ENCODE measurements at places on chromosomes 6 and 20.

GRCh38 chr6:3381233-3381921 is 75.5 kb downstream of the SLC22A23 start:
- no peak for DNase-seq

DNA sequence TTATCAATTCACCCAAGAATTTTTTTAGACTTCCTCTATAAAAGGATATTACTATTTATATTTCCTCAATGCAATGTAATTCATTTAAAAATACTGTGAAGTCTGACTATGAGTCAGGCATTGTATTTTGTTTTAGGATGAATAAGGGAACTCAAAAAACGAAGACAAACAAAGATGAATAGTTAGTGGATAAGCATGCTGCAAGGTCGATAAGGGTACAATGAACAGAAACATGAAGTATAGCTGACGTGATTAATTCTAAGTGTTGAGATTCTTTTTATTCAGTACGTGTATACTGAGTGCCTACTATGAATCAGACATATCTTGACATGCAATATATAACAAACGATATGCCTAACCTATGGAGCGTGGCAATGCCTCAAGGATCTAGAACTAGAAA is 105.4 kb downstream of the PDE10A start:
- no peak for DNase-seq

DNA sequence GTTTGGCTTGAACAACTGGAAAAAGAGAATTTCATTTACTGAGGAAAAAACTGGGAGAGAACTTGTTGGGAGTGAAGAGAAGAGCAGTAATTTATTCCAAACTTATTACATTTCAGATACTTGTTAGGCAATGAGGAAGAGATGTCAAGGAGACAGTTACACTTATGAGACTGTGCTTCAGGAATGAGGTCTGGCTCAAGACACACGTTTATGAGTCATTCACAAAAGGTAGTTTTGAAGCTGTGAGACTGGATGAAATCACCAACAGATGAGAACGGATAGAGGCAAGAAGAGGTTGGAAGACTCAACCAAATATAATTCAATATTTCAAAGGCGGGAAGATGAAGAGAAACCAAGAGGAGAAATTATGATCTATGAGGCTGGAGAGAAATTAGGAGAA is 70.6 kb upstream of the DEFB112 start:
- no peak for DNase-seq

GRCh38 chr20:34680586-34681175 is 3.8 kb upstream of the PIGU start:
- no peak for DNase-seq

- no peak for DNase-seq
Measured at GRCh38 chr20:45432294-45432693, 16.4 kb downstream of the PIGT start.

DNA sequence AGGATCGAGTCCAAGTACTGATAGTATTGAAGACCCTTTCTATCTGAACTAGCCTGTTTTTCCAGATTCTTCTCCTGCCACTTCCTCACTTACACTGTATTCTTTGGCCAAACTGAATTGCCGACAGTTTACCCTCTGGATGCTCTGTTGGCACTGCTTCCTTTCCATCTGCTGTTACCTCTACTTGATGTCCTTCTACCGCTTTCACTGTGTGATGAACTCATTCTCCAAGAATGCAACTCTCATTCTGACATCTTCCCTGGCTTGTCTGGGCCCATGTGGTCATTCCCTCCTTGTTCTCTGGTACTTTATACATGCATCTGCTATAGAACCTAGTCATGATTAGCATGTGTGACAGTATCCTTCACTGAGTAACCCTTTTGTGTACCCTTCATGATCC is 16.3 kb downstream of the RPRD1B start:
- DNase-seq = no peak

- DNase-seq = no peak
Measured at GRCh38 chr6:126027601-126028000, 41.3 kb downstream of the TRMT11 start.

- no peak for DNase-seq
Measured at GRCh38 chr6:32937230-32937633, 3.6 kb downstream of the HLA-DMB start.

DNA sequence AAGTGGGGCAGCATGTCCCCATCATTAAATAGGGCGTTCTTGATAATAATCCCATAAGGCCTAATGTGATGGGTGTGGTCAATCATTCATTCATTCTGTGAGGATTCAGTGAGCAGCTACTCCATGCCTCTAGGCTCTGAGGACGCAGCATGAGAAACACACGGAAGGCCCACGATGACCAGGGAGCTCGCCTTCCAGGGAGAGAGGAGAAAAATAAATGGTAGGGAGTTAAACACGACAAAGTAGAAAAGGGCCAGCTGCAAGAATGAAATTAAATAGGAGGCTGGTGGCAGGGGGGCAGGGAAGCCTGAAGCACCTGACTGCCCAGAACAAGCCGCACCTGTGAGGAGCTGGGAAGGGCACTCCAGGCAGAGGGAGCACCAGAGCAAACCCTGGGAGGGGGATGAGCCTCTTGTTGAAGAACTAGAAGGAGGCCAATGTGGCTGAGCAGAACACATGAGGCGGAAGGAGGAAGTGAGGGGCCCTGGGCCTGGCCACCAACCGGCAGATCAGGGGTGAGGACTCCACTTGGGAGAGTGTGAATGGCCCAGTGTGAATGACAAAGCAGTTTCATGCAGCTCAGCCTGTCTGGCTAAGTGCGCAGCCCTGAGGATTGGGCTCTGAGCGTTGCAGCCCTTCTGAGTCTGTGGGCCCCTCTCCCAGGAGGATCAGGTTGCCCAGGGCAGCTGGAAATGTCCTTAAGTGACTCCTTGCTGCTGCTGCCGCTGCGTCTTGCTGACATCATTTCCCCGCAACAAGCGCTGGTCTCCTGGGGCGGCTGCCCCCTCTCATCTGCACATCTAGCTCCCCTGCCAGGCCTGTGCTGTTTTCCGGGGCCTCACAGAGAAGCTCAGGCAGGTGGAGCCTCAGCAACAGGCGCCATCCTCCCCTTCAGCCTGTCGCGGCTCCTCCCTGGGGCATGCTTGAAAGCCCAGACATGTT is 99.9 kb downstream of the CDH26 start:
- DNase-seq = peak; percentile 93
